ENCODE measurements at places on chromosomes 2 and 18.

DNA sequence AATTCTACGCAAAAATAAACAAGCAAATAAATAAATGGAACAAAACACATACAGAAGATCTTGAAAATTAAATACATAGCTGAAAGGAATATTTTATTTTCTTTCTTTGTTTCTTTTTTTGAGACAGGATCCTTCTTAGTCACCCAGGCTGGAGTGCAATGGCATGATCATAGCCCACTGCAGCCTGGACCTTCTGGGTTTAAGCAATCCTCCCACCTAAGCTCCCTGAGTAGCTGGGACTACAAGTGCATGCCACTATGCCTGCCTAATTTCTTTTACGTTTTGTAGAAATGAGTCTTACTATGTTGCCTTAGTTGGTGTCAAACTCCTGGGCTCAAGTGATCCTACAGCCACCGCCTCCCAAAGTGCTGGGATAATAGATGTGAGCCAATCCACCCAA is 44.6 kb upstream of the ACTR3 start:
- no peak for DNase-seq

DNA sequence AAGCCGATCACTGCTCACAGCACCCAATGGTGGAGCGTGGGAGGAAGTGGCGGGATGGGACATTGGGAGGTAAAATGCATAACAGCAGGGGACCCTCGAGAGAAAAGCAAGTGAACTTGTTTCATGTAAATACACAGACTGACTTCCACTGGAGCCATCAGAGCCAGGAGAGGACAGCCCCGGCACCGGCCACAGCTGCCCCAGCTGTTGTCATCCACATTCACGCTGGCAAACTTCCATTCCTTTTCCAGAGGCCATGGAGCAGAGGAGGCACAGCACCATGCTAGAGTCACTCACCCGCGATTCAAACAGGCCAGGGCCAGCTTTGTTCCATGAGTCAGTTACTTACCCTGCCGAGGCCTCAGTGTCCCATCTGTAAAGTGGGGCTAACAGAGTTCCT is 610.9 kb upstream of the SALL3 start:
- DNase-seq = no peak

DNA sequence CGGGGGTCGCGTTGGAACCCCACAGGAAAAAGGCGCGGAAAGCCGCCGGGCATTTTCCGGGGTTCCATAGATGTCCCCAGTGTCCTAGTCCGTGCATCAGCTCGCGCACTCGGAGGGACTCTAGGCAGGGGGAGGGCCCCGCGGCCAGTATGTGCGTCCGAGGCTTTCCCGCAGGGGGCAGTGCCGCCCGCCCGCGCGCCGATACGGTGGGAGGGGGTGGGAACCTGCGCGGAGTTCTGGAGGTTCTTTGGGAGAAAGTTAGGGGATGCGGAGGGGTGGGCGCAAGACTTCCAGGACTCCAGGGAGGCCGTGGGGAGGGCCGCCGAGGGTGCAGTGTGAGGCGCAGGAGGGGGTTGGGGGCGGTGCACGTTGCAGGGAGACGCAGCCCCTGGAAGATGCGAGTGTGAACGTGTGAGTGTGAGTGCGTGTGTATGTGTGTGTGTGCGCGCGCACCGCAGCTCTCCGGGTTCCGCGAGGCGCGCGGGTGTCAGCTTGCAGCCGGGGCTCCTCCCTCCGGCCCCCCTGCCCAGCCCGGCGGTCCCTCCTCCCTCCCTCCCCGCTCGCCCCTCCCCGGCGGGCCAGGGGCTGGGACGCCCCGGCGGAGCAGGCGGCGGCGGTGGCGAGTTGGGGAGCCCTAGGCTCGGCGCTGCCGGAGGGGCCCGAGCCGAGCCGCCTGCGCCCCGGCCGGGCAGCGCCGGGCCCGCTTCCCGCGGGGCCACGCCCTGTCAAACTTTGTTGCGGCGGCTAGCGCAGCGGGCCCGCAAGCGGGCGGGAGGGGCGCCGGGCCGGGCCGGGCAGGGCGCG is at the start of gene TCF7L1:
Gene TCF7L1, plus strand, starts transcription at position 559 of the 804 bp plus-strand sequence. CDS start 293 bp downstream, outside the sequence.
- DNase-seq = peak; percentile 15

- no peak for DNase-seq
Measured at GRCh38 chr2:156896294-156896693, 361.2 kb upstream of the GALNT5 start.

- DNase-seq = no peak
Measured at GRCh38 chr2:119748135-119748534, 11.6 kb upstream of the PTPN4 start.

DNA sequence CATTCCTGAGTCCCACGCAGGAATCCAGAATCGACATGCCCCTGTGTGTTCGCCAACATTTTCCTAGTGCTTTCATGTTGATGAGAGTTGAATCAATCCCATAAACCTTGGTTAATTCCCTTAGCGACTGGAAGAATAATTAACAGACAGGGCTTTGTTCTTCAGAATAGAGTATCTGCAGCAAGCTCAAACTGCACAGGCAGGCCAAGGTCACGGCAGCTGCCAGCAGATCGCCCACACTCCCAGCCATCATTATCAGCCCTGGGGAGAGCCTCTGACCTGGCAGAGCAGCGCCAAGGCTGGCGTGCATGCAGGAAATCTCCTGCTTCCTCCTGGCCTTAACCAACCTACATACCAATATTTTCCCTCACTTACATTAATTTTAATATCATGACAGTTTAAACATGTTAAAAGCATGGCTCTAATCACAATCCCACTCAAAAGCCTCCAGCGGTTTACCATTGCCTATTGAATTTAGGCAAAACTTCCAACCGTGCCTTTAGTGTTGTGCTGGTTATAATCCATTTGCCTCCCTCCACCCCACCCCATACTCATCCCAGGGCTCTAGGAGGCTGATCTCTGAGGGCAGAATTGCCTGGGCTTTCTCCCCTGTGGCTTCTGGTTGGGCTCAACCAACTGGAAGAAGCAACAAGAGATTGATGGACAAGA is 46.8 kb upstream of the NCK2 start:
- DNase-seq = no peak

DNA sequence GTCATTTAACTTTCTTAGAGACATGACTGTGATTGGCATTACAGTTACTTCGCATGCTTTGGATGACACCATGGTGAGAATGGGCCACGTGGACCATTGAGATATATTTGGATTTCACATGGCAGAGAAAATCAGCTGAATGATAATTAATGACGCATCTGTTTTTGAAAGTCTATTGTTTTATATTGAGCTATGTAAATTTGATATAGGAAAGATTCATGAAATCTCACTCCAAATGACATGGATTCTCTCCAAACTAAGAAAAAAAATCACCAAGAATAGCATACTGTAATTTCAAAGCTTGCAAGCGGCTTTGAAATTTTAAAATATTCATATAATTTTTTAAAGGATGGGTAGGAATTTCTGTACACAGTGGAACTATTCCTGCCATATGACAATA is 163.7 kb downstream of the SH3BP4 start:
- no peak for DNase-seq

DNA sequence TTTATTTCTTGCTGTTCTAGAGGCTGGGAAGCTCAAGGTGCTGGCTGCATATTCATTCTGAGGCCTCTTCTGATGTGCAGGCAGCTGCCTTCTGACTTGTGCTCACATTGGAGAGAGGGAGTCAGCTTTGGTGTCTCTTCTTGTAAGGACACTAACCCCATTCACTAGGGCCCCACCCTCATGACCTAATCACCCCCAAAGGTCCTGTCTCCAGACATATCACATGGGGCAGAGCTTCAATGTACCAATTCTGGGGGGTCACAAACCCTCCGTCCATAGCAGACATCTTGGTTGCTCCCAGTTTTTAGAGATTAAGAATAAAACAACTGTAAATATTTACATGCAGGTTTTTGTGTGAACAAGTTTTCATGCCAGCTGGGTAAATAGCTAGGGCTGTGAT is 109.1 kb downstream of the RTP5 start:
- DNase-seq = no peak

- DNase-seq = no peak
Measured at GRCh38 chr2:1743396-1744150, 742 bp downstream of the PXDN start.

DNA sequence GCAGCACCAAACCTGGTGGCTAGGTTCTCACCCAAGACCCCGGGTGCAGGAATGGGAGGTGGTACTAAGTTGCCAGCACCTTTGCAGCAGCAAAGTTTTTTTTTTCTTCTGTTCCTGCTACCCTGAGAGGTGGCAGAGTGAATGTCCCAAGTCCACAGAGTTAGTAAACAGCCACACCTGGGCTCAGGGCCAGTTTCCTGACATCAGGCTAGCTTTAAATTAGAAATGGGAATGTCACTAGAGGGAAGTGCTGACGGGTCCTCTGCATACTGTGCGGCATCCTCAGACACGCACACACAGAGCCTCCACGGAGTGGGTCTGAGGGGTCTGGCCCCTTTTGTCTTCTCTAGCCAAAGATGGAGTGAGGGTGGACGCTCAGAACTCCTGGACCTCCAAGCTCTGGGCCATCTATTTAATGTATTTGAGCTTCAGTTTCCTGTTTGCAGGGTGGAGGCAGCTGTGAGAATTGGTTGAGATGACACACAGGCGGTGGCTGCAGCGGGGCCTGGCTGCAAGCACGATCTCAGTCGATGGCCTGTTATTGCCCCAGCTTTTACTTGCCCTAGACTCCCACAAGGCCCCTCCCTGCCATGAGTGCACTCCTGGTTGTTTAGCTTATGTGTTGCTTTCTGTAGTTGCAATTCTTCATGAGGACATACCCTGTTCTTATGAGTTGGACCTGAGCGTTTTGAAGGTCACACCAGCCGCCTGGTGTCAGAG is 751.4 kb upstream of the HS6ST1 start:
- DNase-seq = no peak

DNA sequence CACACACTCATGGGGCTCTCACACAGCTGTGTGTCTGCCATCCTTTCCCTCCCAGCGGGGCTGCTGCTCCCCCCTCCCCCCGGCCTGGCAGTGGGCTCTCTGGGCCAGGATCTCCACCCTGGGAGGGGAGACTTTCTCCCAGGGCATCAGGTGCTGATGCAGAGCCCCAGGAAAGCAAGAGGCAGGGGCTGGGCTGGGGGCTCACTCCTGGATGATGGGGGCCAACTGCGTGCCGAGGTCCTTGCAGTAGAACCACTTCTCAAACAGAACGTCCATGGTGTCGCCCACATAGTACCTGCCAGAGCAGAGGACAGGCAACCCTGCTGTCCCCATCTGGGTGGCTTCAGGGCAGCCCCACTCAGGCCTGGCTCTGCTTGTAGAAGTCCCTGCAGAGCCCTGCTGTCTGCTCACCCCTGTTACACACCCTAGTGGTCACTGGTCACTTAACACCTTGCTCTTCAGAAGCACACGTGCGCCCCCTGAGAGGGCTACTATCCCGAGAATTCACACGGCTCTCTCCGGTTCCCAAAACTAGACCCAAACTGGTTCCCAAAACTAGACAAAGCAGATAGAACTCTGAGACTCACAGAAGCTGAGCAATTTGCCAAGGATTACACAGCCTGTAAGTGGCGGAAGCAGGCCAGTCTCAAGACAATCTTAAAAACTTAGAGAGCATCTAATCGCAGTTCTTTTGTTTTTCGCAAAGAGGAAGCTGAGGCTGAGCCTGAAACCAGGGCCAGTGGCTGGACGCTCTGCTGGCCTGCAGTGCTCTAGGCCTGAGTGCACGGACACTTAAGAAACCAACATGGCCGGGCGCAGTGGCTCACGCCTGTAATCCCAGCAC is 6.6 kb upstream of the OXER1 start:
- no peak for DNase-seq

- DNase-seq = no peak
Measured at GRCh38 chr2:65536596-65536995, 104.2 kb upstream of the SPRED2 start.

GRCh38 chr2:174711206-174711605 is 53.1 kb downstream of the CHRNA1 start:
- no peak for DNase-seq

Measured in Panc1 (cell line).